ENCODE measurements at places on chromosomes 2 and 18. TPM values are rescaled to one million over a fixed set of nuclear protein-coding genes. Genes with fewer than 3 reads are reported as not detected.

GRCh38 chr2:119049968-119050704 is 108.1 kb downstream of the MARCO start:
- no peak for DNase-seq
- H3K4me1 ChIP-seq, result no peaks in the 10 kb centered on the region
- no peaks in the 10 kb centered on the region for H3K27me3 ChIP-seq
- no peaks in the 10 kb centered on the region for H3K36me3 ChIP-seq
- no peak overlapping the region for H3K27ac ChIP-seq

- no peaks in the 10 kb centered on the region for H3K36me3 ChIP-seq
- no peak overlapping the region for H3K27ac ChIP-seq
These were observed 293.4 kb upstream of the MEX3C start for GRCh38 chr18:51490860-51491259.

- no peak for DNase-seq
- H3K4me3 ChIP-seq, result no peak overlapping the region
- H3K27ac ChIP-seq, result no peak overlapping the region
- H3K27me3 ChIP-seq, result no peaks in the 10 kb centered on the region
- no peaks in the 10 kb centered on the region for H3K4me1 ChIP-seq
- H3K36me3 ChIP-seq, result no peaks in the 10 kb centered on the region
These were observed 16.1 kb downstream of the TMEM127 start for GRCh38 chr2:96249654-96250053.

DNA sequence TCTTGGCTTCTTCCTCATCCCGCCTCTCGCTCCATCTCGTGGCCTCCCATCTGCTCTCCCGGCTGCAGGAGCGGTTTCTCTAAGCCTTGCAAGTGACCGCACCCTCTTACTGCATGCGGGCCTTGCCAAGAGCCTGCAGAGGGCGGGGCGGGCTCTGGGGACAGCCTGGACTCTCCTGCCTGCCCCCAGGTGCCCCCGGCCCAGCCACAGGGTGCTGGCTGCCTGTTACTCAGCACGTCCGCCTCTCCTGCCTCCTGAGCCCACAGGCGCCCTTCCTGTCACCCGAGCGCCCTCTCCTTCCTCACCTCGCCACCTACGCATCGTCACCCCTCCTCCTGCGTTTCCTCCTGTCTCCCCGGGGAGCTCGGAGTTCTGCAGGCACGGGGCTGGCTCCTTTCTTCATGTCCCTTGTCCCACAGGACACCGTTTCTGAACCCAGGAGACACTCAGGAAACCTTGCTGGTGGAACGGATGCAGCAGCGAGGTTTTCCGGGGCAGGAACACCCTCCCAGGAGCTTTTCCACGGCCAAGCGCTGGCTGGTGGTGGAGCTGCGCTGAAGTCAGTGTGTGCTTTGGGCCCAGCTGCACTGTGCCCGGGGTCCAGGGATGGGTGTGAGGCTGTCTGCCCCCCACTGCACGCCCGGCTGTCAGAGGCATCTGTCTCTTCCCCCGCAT is 28.5 kb downstream of the HPCAL1 start:
- no peak for DNase-seq
- peaks cover 28% of the 10 kb centered on the region for H3K4me1 ChIP-seq
- H3K27ac ChIP-seq, result no peak overlapping the region
- no peaks in the 10 kb centered on the region for H3K27me3 ChIP-seq

DNA sequence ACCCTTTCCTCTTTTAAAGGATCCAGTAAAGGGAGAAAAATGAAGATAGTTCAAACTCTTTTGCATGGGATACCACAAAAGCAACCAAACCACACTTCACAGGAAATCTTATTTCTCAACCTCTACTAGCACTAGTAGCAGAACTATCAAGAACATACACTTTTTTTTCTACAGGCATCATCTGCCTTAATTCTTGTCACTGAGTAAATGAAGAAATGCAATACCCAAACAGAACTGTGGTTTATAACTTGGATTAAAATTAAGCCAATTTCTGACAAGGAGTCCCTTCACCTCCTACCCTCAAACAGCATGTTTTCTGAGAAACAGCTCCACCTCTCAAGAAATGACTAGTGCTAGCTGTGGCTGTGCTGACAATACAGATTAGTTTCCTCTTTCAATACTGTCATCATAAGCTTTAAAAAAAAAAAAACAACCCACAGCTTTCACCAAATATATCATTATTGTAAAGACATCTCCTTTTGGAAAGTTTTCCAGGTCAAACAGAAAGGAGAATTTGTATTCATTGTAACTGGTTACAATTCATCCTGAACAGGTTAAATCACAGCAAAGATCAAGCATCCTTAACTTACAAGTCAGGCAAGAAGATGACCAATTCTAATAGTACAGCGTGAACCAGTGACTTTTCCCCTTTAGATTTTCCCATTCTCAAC is 44.4 kb downstream of the PTPN2 start:
- no peak overlapping the region for H3K4me3 ChIP-seq
- H3K4me1 ChIP-seq, result peaks cover 22% of the 10 kb centered on the region
- H3K36me3 ChIP-seq, result peaks cover 8% of the 10 kb centered on the region
- no peak for DNase-seq
- peak overlapping the region; percentile 91 for H3K27ac ChIP-seq
- no peaks in the 10 kb centered on the region for H3K27me3 ChIP-seq

- H3K27ac ChIP-seq, result no peak overlapping the region
- no peaks in the 10 kb centered on the region for H3K36me3 ChIP-seq
- H3K27me3 ChIP-seq, result no peaks in the 10 kb centered on the region
- no peak overlapping the region for H3K4me3 ChIP-seq
These were observed 1800.4 kb upstream of the CELF4 start for GRCh38 chr18:39365836-39366485.

DNA sequence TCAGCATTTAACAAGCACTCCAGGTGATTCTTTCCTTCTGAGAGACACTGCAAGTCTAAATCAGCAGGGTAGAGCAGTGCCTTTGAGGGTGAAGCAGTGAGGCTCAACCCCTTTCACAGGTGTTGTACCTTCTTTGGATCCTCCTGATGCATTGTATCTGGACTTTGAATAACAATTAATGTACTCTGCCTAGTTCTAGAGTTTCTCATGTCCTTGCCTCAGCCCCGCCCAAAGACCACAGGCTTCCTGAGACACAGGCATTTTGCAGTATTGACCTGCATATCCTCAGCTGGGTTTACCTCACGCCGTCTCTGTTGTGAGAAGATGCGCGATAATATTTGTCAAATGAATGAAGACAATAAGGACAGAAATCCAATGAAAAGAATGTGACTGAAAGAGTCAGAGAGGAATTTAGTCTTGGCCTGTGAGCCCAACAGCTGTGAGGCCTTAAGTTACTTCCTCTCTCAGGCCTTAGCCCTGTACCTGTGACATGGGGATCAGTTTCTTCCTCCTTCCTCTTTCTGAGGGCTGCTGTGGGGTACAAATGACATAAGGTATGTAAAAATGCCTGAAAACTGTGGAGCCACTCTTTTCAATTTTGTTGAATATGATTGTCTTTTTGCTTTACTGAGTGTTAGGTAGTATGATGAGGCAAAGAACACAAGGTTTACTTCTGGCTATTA is 43.7 kb downstream of the WIPF1 start:
- DNase-seq, result no peak
- H3K4me3 ChIP-seq, result no peak overlapping the region
- H3K4me1 ChIP-seq, result peaks cover 8% of the 10 kb centered on the region
- no peak overlapping the region for H3K27ac ChIP-seq

- H3K36me3 ChIP-seq, result no peaks in the 10 kb centered on the region
- H3K4me1 ChIP-seq, result no peaks in the 10 kb centered on the region
- no peak overlapping the region for H3K4me3 ChIP-seq
- H3K27ac ChIP-seq, result no peak overlapping the region
- no peaks in the 10 kb centered on the region for H3K27me3 ChIP-seq
These were observed 315.1 kb upstream of the KLHL29 start for GRCh38 chr2:23069923-23070322.

GRCh38 chr2:235414422-235414821 is 79.4 kb upstream of the AGAP1 start:
- H3K36me3 ChIP-seq, result no peaks in the 10 kb centered on the region
- H3K4me1 ChIP-seq, result no peaks in the 10 kb centered on the region
- no peak overlapping the region for H3K4me3 ChIP-seq

DNA sequence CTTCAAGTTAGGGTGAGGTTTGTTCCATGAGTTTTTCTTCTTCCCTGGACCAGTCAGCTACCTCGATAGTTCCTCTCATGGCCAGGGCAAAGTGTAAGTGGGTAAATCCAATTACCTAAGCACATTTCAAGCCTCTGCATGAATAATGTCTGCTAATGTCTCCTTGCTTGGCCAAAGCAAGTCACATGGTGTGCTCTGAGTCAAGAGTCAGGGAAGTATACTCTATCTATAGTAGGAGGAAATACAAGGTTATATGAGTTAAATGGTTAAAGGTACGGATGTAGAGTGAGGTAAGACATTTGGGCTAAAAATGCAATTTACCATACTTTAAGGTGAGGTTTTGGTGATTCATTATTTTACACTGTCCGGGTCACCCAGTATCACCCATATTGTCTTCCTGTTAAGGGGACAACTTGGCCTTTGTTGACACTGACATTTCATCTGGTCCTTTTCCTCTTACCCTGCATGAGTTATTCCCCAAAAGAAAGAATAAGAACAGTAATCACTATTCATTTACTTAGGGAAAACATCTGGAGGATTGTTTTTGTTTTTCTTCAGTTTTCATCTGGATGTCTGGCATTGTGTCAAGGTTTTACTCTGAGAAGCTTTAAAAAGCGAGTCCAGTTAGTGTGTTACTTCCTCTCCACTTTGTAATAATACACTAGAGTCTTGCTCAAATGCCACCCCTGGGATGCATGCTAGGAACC is 405.5 kb downstream of the RND3 start:
- no peak overlapping the region for H3K27ac ChIP-seq
- no peaks in the 10 kb centered on the region for H3K4me1 ChIP-seq
- no peak overlapping the region for H3K4me3 ChIP-seq
- no peaks in the 10 kb centered on the region for H3K27me3 ChIP-seq

DNA sequence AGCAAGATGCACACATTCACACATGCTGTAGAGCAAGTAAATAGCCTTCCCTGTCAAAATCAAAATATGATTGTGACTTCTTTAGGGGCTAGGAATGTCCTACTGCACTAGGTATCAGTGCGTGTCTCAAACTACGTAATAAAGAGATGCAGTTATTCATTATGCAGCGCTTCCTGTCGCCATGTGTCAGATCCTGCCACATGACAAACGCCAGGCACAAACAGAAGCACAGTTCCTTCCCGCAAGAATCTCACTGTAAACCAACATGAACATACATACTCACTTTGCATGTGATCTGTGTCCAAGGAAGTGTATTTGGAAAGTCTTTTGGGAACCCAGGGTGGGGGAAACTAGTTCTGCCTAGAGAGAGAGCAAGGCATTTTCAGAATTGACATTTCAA is 599.9 kb downstream of the RNF144A start:
- no peak overlapping the region for H3K4me3 ChIP-seq
- no peak overlapping the region for H3K27ac ChIP-seq
- no peaks in the 10 kb centered on the region for H3K27me3 ChIP-seq
- H3K36me3 ChIP-seq, result no peaks in the 10 kb centered on the region
- no peak for DNase-seq
- H3K4me1 ChIP-seq, result no peaks in the 10 kb centered on the region

DNA sequence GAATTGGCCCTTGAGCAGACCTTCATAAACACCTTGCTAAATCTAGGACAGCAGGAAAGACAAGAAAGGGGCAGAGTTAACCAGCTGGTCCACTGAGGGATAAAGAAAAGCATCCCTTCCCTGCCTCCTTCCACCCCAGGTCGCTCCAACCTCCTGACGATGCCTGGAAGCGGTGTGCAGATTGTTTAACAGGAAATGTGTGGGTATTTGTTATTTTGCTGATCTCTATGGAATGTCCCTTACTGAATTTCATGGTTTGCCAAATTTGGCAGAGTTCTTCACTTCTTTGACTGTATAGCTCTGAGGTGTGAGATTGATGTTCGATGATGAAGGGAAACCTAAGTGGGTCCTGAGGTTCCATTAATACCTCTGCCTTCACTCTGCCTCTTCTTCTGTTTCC is 72.9 kb downstream of the MAP3K20 start:
- H3K4me1 ChIP-seq, result no peaks in the 10 kb centered on the region
- no peaks in the 10 kb centered on the region for H3K27me3 ChIP-seq
- H3K4me3 ChIP-seq, result no peak overlapping the region
- no peak overlapping the region for H3K27ac ChIP-seq
- no peaks in the 10 kb centered on the region for H3K36me3 ChIP-seq
- DNase-seq, result no peak

DNA sequence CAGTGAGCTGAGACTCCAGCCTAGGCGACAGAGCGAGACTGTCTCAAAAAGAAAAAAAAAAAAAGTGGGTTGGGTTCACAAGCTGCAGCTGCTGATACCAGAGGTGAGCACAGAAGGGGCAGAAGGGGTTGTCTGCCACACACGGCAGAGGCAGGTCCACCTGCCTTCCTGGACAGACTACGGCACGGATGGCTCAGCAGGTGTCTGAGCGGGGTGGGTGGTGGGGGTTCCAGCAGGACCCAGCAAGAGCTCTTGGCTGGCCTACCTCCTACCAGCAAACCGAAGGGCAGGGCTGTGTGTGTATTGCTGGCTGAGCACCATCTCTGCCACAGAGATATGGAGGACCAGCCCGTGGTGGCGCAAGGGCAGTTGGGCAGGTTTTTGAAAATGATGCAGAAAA is 130.4 kb upstream of the ASB18 start:
- H3K36me3 ChIP-seq, result no peaks in the 10 kb centered on the region
- DNase-seq, result no peak

DNA sequence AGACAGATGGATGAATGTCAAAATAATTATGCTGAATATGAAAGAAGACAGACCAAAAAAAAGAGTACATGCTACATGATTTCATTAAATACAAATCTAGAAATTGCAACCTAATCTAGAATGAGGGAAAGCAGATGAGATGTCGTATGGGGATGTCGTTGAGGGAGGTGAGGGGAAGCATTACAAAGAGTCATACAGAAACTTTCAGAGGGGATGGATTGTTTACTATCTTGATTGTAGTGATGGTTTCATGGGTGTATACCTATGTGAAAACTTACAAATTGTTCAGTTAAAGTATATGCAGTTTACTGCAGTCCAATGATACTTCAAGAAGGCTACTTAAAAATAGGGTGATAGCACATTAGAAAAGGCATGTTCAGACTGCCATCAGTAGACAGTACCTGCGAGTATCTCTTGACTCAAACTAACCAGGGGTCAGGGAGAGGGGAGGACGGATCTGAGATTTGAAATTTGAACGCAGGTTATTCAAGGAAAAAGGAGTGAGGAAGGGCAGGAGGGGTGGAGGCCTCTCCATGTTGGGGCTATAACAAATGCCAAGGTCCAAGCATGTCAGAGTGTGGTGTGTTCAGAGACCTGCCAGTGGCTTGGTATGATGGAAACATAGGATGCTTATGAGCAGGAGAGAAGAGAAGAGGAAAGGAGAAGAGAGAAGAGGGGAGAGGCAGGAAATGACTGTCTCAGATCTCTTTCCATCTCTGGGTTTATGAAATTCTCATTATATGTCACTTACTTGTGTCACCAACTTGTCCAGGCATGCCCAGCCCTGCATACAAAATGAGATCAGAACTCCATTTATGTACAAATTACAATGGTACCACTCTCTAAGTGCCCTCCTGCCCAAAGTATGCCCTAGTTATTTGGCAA is 257.3 kb upstream of the CXCR4 start:
- no peaks in the 10 kb centered on the region for H3K27me3 ChIP-seq
- no peaks in the 10 kb centered on the region for H3K4me1 ChIP-seq
- no peak overlapping the region for H3K27ac ChIP-seq

- no peaks in the 10 kb centered on the region for H3K4me1 ChIP-seq
- no peaks in the 10 kb centered on the region for H3K27me3 ChIP-seq
- DNase-seq, result no peak
- no peak overlapping the region for H3K4me3 ChIP-seq
These were observed 24.7 kb downstream of the ARL4C start for GRCh38 chr2:234472155-234472554.

KATNAL2 gene
- 1.2 TPM for total RNA-seq

MARCHF4 gene
- total RNA-seq, result 0.37 TPM

HTR2B gene
- not detected for total RNA-seq

CABYR gene
- total RNA-seq, result not detected

GPBAR1 gene
- 0.12 TPM for total RNA-seq

SULT1C4 gene
- 0.64 TPM for total RNA-seq

HEATR5B gene
- 12.7 TPM for total RNA-seq

ZBTB7C gene
- 1.2 TPM for total RNA-seq

IL1B gene
- 0.63 TPM for total RNA-seq

EN1 gene
- not detected for total RNA-seq

AFTPH gene
- 26.3 TPM for total RNA-seq

ASB1 gene
- total RNA-seq, result 13.1 TPM

Measured in pancreas (tissue), 10 donors.